ENCODE measurements at places on chromosomes 4 and X.

GRCh38 chr4:16860516-16860915 lies 37.9 kb downstream of the LDB2 start:
- DNase-seq, result peak; percentile 55

DNA sequence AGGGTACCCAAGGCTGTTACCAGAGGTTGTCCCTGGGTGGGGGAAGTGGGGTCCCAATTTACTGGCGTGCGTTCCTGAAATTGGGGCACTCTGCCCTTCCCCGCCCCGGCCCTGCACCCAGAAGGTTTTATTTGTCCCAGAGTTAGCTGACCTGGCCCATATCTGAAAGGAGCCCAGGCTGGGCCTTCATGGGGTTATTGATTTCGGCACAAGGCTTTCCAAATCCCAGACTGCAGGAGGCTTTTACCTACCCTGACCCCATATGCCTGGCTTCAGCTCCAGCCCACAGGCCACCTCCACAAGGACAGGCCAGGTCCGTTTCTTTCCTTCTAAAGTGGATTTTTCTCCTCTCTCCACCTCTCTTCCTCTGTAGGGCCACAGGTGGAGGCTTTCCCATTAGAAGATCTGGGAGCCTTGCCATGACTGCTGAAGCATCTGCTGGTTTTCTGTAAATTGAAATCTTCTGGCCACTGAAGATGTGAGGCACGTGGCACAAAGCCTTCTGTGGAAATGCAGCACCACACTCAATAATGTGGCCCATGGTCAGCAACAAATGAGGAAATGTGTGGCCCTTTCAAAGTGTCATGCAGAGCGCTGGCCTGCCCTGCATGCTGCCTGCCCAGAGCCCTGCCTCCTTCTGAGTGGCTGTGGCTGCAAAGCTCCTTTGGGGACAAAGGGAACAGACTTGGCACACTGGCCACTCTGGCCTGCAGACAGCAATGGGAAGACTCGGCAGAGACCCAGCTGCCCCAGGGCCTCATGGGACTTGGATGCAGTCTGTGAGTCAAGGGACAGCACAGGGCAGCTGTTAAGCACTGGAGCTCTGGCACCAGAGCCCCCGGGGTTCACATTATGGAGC lies 43.1 kb upstream of the MTM1 start:
- DNase-seq, result no peak

GRCh38 chr4:163505374-163505773 lies 10.9 kb downstream of the TMA16 start:
- no peak for DNase-seq

GRCh38 chrX:29024871-29025270 lies 437.6 kb downstream of the IL1RAPL1 start:
- no peak for DNase-seq

DNA sequence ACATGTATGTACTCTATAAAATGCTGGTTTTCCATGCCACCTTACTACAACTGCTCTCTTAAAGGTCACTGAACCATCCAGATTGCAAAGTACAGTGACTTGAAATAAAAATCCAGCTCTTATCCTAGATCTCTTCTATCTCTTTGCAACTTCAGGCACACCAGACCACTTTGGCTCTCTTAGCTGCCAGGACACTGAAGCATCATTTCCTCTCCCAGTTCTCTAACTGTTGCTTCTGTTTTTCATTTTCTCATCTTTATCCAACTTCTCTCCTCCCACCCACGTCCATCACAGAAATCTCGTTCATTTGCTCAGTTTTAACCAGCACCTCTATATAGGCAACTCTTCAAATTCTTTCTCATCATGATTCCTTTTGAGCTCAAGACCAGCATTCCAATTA lies 74.3 kb downstream of the METTL14 start:
- no peak for DNase-seq

DNA sequence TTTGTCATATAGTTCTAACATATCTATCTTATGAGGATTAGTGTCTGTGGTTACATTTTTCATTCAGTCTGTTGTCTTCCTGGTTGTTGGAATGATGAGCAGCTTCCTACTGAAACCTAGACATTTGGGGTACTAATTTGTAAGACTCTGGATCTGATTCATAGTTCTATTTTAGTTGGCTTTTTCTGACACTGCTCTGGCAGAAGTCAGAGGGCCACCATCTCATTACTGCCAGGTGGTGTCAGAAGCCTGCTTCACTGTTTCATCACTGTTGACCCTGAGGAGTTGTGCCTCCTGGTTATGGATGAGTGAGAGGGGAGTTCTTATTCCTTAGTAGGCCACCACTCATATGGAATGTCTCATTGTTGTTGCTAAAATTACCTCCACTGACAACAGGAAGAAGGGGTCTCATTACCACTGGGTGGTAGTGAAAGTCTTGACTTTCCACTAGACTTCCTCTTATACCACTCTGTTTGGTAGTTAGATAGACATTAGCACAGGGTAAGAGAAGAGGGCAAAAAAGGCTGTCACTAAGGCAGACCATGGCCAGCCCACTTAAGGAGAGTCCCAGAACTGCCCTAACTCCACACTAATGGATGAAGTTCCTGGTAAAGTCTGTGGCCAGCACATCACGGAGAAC lies 395.2 kb downstream of the SPOCK3 start:
- DNase-seq, result no peak

- no peak for DNase-seq
Observed at GRCh38 chr4:82268050-82268825, 105.6 kb downstream of the HNRNPD start.

Data from HS-27A (cell line).